ENCODE measurements at places on chromosomes 3 and 15.

- DNase-seq: peak; percentile 74
These were observed 670 bp upstream of the ATP13A3 start for GRCh38 chr3:194487289-194488054.

DNA sequence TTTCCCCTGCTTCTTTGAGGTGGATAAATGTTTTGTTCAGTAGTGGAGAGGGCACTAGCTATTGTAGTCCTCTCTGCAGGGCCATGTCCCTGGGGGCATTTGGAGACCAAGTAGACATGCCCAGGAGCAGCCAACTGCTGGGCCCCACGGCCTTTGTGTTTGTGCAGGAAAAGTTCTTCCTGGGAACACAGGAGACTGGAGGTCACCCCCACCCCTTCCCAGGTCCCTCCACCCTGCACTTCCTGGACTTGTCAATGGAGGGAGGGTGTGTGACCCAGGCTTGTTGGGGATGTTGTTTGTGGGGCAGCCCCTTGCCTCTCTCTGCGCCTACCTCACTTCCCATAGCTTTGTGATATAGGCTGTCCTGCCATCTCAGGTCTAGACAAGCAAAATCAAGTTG, 317.0 kb upstream of the LRRFIP2 start:
- no peak for DNase-seq

- DNase-seq: peak; percentile 38
These were observed 43.0 kb downstream of the ZBTB38 start for GRCh38 chr3:141411251-141411771.

DNA sequence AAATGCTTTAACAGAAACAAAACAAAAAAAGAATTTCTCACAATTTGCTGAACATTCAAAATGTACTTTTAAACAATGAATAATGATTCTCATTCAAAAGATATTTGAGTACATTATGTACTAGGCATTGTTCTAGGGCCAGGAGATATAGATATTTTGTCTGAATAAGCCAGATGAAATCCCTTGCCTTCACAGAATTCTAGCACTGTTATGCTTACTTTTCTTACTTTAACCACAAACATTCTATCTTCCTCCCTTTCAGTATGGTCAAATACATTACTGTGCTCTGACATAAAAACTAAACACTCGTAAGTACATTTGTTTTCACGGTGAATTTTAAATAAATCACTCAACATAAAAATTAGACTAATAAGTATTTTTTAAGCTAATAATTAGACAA, 116.7 kb downstream of the ADAM10 start:
- DNase-seq: no peak

- no peak for DNase-seq
These were observed 46.5 kb upstream of the PIK3CB start for GRCh38 chr3:138881233-138881632.
